Thoracic aorta (tissue), 2 donors: ENCODE measurements at places on chromosomes 3 and 15.
A peak's percentile ranks its signal among the peaks of the same experiment; 100 is the strongest.

DNA sequence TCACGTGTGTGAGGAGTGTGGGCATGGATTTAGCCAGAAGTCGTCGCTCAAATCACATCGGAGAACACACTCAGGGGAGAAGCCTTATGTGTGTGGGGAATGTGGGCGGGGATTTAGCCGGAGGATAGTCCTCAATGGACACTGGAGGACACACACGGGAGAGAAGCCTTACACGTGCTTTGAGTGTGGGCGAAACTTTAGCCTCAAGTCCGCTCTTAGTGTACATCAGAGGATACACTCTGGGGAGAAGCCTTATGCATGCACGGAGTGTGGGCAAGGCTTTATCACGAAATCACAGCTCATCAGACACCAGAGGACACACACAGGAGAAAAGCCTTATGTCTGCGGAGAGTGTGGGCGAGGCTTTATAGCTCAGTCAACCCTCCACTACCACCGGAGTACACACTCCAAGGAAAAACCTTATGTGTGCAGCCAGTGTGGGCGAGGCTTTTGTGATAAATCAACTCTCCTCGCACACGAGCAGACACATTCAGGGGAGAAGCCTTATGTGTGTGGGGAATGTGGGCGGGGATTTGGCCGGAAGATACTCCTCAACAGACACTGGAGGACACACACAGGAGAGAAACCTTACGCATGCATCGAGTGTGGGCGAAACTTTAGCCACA is 28.1 kb downstream of the ZNF589 start:
- DNase-seq = no peak
- H3K4me3 ChIP-seq = no peak overlapping the region
- no peaks in the 10 kb centered on the region for H3K4me1 ChIP-seq
- no peaks in the 10 kb centered on the region for H3K27me3 ChIP-seq
- H3K27ac ChIP-seq = no peak overlapping the region
- H3K36me3 ChIP-seq = peaks cover 13% of the 10 kb centered on the region

- H3K4me3 ChIP-seq = no peak overlapping the region
- H3K36me3 ChIP-seq = no peaks in the 10 kb centered on the region
- peak overlapping the region; percentile 35 for H3K27ac ChIP-seq
- H3K4me1 ChIP-seq = peaks cover 82% of the 10 kb centered on the region
Observed at GRCh38 chr3:4514916-4515315, 21.8 kb downstream of the ITPR1 start.

DNA sequence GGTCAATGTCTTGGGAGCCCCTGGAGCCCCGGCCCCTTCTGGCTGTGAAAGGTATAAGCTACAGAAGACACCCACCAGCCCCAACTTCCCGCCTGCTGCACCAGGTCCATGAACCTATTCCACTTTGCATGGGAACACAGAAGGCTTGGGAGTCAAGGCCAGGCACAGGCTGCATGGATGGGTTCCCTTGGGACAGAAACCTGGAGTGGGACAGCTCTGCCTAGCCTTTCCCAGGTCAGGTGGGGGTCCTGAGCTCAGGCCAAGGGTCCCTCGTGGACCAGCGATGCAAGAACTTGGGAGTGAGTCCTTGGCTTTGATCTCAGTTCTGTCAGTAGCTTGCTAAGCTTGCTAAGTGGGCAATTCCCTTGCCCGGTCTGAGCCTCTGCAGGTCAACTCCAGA is 25.0 kb downstream of the TKT start:
- no peak for DNase-seq
- no peak overlapping the region for H3K4me3 ChIP-seq
- peaks cover 97% of the 10 kb centered on the region for H3K36me3 ChIP-seq
- H3K27ac ChIP-seq = no peak overlapping the region
- peaks cover 1% of the 10 kb centered on the region for H3K4me1 ChIP-seq

GRCh38 chr15:80156176-80156720 is 3.4 kb downstream of the FAH start:
- DNase-seq = no peak
- H3K27ac ChIP-seq = no peak overlapping the region
- no peak overlapping the region for H3K4me3 ChIP-seq

GRCh38 chr3:18237251-18238005 is 187.7 kb downstream of the SATB1 start:
- no peak overlapping the region for H3K27ac ChIP-seq
- H3K27me3 ChIP-seq = no peaks in the 10 kb centered on the region
- no peak overlapping the region for H3K4me3 ChIP-seq
- peaks cover 6% of the 10 kb centered on the region for H3K4me1 ChIP-seq

DNA sequence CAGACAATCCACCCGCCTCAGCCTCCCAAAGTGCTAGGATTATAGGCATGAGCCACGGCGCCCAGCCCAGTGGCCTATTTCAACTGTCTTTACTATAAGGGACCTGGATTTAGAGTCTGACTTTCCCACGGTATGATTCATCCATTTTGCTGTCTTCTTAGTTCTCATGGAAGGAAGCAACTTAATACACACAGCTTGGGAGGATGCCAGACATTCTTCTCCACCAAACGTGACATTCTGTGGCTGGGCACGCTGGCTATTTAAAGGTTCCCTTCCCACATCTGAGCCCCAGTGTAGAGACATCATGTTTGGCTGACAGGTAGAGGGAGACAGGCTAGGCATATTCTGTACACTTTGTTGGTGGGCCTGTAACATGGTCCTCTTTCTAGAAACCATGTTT is 26.2 kb downstream of the FAM43A start:
- no peaks in the 10 kb centered on the region for H3K36me3 ChIP-seq
- DNase-seq = no peak
- no peak overlapping the region for H3K4me3 ChIP-seq
- H3K27me3 ChIP-seq = no peaks in the 10 kb centered on the region
- no peaks in the 10 kb centered on the region for H3K4me1 ChIP-seq

DNA sequence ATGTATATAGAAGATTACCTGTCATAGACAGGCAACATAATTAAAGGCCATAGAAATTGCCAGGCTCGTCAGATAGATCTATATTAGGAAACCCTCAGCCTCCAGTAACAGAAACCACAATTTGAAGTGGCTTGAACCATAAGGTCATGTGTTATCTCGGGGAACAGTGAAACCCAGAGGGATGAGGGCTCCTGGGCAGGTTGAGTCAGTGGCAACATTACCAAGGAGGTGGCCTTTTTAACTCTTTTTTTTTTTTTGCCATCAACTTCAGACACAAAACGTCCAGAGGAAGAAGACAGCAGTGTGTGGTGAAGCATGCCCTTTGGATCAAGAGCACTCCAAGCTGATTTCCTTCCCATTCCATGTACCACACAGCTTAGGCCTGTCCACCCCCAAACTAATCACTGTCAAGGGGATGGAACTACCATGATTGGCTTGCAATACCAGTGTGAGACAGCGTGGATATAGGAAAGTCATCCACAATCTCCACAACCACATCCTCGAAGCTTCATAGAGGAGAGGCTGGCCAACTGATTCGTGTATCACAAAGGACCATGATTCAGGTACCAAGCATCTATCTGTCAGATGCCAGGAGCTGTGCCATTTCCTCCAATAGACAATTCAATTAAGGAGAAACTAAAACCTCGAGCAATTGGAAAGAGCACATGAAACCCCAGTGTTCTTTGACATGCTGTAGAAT is 999 bp upstream of the KIF7 start:
- H3K27me3 ChIP-seq = no peaks in the 10 kb centered on the region
- H3K36me3 ChIP-seq = no peaks in the 10 kb centered on the region
- H3K4me3 ChIP-seq = no peak overlapping the region
- H3K4me1 ChIP-seq = peaks cover 17% of the 10 kb centered on the region
- peak overlapping the region; percentile 69 for H3K27ac ChIP-seq

- H3K27me3 ChIP-seq = no peaks in the 10 kb centered on the region
- no peaks in the 10 kb centered on the region for H3K36me3 ChIP-seq
- no peak overlapping the region for H3K4me3 ChIP-seq
Observed at GRCh38 chr15:96270581-96271172, 59.8 kb upstream of the NR2F2 start.

- H3K27me3 ChIP-seq = no peaks in the 10 kb centered on the region
- H3K4me1 ChIP-seq = no peaks in the 10 kb centered on the region
- no peak for DNase-seq
- no peak overlapping the region for H3K4me3 ChIP-seq
- H3K36me3 ChIP-seq = no peaks in the 10 kb centered on the region
Observed at GRCh38 chr3:84318273-84318809, 640.4 kb upstream of the CADM2 start.
